ENCODE measurements at places on chromosomes 3 and 15.

DNA sequence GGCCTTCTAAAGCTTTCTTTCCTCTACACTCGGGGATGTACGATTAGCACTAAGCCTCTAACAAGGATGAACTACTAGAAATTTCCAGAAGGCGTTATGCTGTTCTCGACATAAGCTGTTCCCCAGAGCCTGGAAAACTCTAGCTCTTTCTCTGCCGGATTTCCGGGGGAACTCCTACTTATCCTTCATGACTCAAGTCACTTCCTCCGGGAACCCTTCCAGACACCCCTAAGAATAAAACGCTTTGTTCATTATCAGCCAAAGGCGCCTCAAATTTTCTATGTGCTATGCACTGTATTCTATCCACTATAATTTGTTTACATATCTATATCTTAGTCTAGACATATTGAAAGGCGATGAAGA is 455 bp upstream of the SNAP23 start:
- DNase-seq = no peak

DNA sequence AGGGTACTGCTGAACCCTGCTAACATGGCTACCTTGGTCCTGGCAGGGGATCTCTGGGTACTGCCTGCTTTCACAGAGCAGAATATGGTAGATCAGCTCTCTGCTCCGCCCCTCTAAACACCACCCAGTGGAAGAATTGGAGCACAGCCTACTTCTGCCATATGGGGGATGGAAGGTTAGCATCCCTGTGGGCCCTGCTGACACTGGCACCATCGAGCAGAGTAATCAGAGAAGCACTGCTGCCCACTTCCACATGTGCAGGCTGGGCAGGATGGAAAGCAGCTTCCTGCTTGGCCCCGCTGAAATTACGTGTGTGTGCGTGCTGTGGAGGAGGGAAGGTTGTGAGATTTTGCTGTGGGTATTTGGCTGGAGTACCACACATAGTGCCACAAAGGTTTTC is 24.8 kb downstream of the CCR1 start:
- no peak for DNase-seq

- no peak for DNase-seq
Measured at GRCh38 chr3:184129012-184129411, 6.1 kb upstream of the EIF2B5 start.

GRCh38 chr3:192130534-192131132 is 596.7 kb downstream of the FGF12 start:
- no peak for DNase-seq

- DNase-seq = no peak
Measured at GRCh38 chr3:150727653-150728502, 24.2 kb upstream of the ERICH6 start.

GRCh38 chr3:64667138-64667537 is 20.7 kb downstream of the ADAMTS9 start:
- DNase-seq = no peak

DNA sequence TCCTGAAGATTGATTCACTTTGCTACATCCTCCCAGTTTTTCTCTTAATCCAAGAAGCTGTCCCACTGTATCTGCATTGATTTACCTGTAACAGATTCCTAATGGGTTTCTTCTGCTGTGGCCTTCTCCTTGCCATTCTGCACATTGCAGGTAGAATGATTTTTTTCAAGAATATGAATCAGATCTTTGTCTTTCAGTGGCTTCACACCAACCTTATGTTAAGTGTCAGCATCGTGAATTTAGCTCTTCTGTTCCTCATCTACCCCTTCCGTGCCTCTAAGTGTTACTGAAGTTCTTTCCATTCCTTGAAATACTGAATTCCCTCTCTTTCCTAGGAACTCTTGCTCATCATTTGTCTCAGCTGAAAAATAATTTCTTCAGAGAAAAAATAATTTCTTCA is 7.5 kb downstream of the SENP5 start:
- DNase-seq = no peak

DNA sequence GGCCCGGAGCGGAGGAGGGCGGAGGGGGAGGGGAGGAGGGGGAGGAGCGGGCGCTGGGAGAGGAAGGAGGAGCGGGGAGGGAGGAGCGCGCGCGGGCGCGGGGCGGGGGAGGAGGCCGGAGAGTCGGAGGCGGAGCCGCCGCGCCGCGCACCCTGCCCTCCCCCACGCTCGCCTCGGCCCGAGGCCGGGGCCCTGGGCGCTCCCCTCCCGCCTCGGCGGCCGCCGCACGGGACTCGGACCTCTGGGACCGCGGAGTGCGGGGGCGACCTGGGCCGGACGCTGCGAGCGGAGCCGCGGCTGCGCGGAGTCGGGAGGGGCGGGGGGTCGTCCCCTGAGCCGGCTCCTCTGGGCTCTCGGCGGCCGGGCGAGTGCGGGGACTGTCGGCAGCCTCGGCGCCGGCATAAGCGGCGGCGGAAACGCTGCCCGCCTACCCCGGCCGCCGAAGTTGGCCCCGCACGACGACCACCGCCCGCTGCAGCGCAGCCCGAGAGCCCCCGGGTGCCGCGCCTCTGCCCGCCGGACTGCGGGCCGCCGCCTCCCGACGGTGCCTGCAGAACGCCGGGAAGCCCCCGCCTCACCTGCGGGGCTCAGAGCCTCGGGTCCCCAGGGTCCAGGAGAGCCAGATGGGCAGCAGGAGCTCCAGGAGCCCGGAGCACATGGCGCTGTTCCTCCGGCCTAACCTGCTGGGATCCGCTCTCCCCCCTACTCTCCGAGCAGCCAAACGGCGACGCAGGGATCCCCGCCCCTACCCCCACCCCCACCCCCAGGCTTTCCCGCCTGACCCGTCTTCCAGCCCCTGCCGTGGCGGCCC is 406 bp upstream of the GABRB3 start:
- DNase-seq = no peak

DNA sequence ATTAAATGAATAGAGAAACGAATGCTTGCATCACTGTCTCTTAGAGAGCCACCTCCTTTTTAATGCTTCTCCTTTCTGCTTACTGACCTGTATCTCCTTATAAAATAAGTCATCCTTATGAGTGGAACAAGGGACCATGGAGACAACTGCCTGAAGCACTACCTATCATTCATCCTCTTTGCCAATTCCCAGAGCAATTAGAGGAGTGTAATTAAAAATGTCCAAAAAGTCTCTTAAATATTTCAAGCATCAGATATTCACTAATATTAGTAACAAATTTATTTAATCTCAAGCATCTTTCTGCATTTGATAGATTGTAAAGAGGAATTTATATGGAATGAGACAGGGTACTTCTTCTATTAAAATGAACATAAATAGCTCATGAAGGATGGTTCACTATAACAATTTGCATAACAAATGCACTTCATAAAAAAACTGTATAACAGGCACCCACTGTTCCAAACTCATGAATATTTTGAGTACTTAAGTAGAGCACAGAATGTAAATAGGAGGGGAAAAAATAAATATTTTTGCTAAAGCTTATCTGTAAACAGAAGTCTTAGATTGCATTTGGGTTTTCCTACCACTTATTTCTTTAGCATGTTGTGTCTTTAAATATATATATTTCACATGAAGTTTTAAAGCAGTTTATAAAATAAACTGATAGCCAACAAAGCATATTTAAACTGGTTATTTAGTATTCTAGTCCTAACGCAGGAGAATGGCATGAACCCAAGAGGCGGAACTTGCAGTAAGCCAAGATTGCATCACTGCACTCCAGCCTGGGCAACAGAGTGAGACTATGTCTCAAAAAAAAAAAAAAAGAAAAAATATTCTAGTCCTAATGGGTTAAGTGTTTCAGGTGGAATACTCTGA is 269.3 kb downstream of the TBL1XR1 start:
- no peak for DNase-seq

DNA sequence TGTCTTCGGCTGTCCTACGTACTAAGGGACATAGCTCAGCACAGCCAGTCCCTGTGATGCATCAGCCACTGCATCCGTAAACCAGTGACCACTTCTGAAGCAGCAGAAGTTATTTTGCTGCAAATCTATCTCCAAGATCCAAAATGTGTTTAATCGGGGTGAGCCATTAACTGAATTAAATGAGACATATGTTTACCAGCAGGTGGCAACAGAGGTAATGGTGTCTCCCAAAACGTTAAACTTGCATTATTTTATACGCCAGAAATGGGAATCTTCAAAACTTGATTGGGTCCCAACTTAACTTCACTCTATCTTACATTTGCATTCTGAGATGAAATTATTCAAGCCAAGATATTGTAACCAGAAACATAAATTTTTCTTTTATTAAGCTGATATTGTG is 75.3 kb upstream of the BOC start:
- DNase-seq = no peak

DNA sequence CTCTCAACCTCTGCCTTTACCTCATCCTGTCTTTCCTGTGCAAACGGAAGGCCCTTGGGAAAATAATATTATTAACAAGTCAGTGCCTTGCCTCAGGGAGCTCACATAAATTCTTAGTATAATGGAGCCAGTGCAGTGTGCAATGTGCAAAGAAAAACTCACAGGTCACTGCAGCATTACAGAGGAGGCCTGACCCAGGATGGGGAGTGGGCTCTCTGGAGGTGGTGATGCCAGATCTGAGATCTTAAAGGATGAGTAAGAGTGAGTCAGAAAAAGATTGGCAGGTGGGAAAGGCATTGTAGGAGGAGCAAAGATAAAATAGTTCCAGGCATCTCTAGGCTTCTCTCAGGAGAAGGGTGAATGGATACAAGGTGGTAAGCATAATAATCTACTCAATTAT is 185.6 kb upstream of the ADAMTS9 start:
- DNase-seq = no peak

DNA sequence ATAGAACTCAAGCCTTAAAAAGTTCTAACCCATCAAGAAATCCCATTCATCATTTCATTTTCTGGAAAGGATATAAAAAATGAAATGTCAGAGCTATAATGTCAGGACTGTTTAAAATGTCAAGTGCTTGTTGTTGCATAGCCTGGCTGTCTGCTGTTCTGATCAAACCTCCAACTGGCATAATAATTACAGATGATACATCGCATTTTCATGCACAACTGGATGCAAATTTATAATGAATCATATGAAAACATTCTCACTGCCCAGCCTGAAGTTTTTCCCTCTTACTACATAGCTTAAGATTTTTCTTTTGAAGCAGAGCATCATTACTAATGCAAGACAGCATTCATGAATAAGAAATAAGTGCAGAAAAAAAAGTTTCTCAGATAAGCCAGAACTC is 46.5 kb downstream of the GUCA1C start:
- no peak for DNase-seq

Data from stimulated activated CD8-positive, alpha-beta memory T cell treated with anti-CD3 and anti-CD28 coated beads, Interleukin-15, amount 100 ng/mL, for 4 hours (primary cell).